Hepatocyte (in vitro differentiated cells): ENCODE measurements at places on chromosomes 16 and 17.
A peak's percentile ranks its signal among the peaks of the same experiment; 100 is the strongest.

GRCh38 chr17:67139289-67139688 lies 94.9 kb downstream of the CACNG1 start:
- no peak for DNase-seq

DNA sequence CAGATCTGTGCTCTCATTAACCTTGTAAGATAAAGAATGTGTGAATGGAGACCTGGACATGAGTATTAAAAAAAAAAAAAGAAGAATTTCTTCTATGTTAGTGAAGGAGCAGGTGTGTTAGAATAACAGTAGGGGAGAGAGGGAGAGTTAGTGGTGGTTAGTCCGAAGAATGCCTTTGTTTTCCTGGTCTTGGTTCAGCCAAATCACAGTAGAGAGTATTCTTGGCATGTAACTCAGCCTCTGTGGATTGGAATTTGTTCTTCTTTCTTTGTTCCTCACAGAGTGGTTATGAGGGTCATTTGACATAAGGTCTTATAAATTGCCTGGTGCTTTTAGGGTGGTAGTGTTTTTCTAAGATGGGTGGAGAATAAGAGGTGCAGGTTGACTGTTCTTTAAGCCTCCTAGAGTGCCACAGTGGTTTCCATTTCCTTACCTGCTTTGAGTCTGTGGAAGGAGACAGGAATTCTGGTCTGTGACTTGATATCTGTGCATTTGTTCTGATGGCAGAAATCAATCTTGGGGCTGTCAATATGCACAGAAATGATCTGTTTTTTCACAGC lies 17.6 kb downstream of the NUP93 start:
- no peak for DNase-seq

DNA sequence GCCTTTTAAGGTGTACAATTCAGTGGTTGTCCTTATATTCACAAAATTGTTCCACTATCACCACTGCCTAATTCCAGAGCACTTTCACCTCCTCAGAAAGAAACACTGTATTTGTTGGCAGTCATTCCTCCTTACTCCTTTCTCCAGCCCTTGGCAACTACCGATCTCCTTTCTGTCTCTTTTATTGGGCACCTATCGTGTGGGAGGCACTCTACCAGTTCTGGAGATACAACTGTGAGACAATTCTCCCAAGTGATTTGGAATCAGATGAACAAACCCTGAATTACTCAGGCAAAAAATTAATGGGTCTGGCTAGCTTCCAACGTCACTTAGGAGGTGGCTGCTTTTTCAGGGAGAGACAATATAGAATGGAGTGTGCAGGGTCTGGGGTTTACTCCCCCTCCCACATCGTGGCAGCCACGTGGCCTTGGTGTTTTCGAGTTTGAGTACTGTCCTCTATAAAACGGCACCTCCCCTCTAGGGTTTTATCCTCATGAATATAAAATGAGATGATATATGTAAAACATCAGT lies 63.9 kb downstream of the SHISA9 start:
- DNase-seq, result no peak

DNA sequence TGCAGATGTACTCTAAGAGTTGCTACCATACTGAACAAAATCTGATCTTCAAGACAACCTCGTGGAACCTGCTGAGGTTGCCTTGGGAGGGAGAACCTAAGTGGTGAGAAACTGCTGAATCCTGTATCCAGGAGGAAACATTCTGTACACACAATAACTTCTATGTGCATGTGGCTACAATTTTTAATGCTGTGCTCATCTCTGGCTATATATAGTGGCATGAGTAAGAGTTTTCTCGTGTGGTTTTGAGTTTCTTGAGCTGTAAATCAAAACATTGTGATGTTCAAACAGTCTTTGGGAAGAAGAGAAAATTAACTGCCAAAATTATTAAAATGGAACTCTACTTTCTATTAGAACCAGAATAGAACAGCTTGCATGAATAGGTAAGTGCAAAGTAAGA lies 206.8 kb downstream of the CA10 start:
- no peak for DNase-seq

DNA sequence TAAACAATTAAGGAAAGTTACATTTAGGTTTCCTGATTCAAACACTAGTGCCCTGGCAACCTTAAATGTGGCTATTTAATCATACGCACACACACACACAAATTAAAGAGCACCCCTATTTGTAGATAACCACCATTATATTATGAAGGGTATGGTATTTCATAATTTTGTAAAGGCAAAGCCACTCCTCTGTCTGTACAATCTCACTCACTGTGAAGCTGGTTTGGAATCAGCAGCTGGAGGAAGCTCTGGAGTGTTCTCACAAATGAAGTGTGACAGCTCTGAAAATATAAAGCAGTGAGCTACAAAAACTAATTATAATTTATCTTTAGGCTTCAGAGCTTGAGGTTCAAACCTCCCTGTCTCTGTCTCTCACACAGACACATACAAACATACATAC lies 57.9 kb upstream of the KCNJ16 start:
- no peak for DNase-seq

DNA sequence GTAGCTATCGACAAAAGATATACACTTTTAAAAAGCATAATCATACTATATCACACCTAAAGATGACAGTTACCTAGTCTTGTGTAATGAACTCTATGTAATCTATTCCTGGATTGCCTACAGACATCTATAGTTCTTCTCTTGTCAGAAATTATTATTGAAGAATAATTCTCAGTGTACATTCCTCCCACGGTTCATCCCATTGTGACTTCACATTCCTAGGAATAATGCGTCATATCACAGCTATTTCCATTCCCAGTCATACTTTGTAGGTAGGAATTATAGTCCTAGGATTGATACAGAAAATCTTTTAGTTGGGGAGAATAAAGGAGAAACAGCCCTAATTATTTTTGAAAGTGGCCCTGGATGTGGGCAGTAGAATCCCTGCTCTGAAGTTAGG lies 44.0 kb upstream of the ABCC11 start:
- DNase-seq, result no peak

DNA sequence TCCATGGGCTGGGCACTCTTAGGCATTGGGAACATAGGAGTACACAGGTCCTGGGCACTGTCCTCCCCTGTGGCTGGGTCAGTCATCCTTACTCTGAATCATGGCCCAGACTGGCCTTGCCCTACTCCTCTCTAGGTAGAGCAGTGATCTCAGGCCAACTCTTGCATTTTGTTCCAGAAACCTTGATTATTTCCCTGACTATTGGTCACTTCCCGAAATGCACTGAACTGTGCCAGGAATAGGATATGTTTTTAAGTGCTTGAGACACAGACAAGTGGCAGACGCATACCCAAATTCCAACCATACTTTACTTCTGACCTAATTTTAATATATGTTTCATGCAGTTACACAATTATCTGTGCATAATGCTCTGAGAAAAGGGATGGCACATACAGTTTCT lies 10.3 kb downstream of the KRABD2 start:
- DNase-seq, result no peak

- no peak for DNase-seq
These were observed 123.9 kb upstream of the GNAO1 start for GRCh38 chr16:56067406-56067805.

- DNase-seq, result no peak
These were observed 27.4 kb upstream of the ADORA2B start for GRCh38 chr17:15917438-15918027.

DNA sequence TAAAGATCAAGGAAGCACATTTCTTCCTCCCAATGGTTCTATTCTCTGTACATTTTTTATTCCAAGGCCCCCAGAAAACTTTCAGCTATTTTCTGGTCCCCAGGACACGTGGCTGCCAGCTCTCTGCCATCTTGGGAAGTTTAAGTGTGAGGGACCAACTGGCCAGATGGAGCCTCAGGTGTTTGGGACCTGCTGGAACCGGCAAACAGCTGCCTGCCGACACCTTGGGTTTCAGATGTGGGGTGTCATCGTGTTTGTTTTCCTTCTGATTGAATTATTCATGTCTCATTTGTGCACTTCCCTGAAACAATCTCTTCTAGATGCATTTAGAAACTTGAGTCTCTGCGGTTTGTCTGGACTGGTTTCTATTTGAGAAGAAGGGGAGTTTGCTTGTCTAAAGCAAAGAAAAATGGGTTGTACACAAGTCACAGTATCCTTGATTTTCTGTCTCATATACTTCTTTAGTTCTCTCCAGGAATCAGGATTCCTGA lies 386.5 kb downstream of the SLC39A11 start:
- DNase-seq, result no peak

GRCh38 chr16:74291176-74291575 lies 5.4 kb upstream of the PSMD7 start:
- DNase-seq, result no peak

DNA sequence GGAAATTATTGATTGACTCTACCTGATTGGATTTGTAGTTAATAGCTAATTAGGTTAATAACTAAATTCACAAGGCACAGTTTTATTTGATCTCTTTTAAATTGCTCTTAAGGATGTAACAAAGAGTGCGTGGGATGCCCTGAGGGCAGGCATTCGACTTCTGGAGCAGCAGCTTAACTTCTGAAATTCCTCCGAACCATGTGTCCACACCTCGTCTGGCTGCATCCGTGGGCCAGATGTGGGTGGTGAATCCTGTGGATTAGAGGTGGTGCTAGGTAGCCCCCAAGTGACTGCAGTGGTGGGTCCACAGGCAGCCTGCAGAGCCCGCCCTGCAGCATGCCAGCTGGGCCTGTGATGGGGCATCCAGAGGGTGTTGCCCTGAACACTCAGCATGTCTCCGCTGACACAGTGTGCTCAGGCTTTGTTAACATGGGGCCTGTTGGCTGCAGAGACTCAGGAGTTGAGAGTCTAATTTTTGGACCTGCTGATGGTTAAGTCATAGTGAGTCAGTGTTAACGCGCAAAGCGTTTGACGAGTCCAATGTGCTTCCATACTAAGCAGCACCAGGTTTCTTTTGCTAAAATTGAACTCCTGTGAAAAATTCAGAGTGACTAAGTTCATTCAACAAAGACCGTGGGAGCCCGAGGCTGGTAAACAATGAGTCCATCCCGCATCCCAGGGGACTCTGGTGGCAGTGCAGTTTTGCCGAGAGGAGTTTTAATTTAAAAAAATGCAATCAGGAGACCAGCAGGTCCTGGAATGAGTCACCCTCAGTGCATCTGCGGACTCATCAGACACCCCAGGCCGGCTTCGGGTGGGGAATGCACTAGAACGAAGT lies 3.8 kb upstream of the NPB start:
- DNase-seq, result no peak

- DNase-seq, result no peak
These were observed 52.4 kb upstream of the MRPS23 start for GRCh38 chr17:57902117-57902799.

- no peak for DNase-seq
These were observed at the start of gene UMOD for GRCh38 chr16:20352615-20353014. TSS of gene UMOD (minus strand) at chr16:20352715. CDS start at chr16:20350737, 1,978 bp downstream.

GRCh38 chr17:48928876-48929811 lies 15.5 kb downstream of the SNF8 start:
- DNase-seq, result no peak

DNA sequence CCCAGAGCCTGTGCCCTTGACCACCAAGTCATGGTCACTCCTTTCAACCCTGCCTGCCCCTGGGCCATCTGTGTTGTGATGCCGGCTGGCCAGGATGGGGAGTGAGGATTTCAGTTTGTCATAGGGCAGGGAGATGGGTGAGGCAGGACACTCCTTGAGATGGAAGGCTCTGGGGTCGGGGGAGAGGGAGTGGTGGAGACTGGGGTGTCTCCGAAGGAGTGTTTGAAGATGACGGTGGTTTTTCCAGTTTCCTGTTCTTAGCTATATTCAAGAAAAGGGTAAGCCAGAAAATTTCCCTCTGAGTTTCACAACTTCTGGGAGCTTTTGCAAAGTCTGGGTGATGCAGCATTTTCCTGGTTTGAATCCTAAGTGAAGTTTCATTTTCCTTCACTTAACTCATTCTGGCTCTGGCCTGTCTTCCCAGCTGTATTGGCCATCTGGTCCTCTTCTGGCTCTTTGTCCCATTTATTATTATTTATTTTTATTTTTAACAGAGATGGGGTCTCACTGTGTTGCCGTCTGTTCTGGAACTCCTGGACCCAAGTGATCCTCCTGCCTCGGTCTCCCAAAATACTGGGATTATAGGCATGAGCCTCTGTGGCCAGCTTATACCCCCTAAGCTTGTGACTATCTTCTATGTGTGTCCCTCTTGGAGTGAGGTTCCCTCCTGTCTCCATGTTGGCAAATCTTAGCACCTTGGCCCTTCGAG lies 27.7 kb downstream of the ABCC1 start:
- DNase-seq, result no peak

GRCh38 chr17:58387834-58388233 lies 29.5 kb downstream of the RNF43 start:
- DNase-seq, result peak; percentile 27

DNA sequence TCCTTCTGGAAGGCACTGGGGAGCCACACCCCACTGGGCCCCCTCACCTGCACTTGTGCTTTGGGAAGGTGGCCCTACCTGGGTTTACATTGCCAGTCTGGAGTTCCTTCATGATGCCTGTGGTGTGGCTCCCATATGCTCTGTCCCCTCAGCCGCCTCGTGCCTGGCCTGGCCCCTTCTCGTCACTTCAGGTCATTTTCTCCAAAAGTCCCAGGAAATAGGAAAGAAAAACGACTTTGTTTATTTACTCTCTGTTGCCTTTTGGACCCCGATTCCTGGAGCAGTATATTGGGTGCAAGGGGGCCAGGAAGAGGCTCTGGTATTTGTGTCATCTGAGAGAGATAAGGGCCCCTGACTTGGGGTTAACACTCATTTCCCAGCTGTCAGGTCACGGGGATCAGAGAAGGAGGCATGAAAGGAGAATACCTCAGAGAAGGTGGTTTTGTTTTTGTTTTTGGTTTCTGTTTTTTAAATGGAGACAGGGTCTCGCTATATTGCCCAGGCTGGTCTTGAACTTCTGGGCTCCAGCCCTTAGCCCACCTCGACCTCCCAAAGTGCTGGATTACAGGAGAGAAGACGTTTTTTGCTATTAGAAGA lies 4.7 kb downstream of the SOCS3 start:
- DNase-seq, result no peak

GRCh38 chr16:85628645-85629044 lies 15.5 kb downstream of the GSE1 start:
- no peak for DNase-seq

- DNase-seq, result no peak
These were observed 34.6 kb upstream of the SLC5A11 start for GRCh38 chr16:24810951-24811843.

GRCh38 chr16:55468352-55468990 lies 10.5 kb upstream of the MMP2 start:
- no peak for DNase-seq

DNA sequence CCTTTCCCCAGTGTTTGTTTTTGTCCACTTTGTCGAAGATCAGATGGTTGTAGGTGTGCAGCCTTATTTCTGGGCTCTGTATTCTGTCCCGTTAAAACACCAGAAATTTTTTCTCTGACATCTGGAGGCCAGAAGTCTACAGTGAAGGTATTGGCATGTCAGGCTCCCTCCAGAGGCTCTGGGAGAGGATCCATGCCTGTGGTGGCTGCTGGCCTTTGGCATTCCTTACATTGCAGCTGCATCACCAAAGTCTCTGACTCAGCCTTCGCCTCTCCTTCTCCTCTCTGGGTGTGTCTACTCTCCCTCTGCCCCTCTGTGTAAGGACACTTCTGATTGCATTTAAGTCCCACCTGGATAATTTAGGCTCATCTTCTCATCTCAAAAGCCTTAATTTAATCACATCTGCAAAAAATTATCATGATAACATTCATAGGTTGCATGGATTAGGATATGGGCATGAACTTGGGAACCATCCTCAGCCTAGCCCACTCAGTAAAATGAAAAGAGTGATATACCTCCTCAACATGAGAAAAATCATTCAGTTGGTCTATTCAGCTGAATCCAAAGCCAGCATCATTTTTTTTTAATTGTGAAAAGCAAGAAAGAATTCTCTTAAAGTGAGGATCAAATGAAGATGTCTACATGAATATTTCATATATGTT lies 78.0 kb downstream of the MAP2K6 start:
- peak; percentile 40 for DNase-seq
